Thoracic aorta endothelial cell (primary cell): ENCODE measurements at places on chromosomes 3 and 15. TPM values are rescaled to one million over a fixed set of nuclear protein-coding genes. Genes with fewer than 3 reads are reported as not detected.

The C3orf85 gene
- not detected in 2 replicates for total RNA-seq

The CEP97 gene
- 13.6 and 16.9 TPM in 2 replicates for total RNA-seq

The CYP1A2 gene
- total RNA-seq, result not detected in 2 replicates

The GASK1A gene
- total RNA-seq, result not detected in 2 replicates

The MUC20 gene
- not detected in 2 replicates for total RNA-seq

The TUBGCP5 gene
- 29.3 and 33.2 TPM in 2 replicates for total RNA-seq

The CNTN4 gene
- total RNA-seq, result under 0.01 TPM in 1 of 2 replicates, not detected in the other

The KBTBD13 gene
- total RNA-seq, result not detected in 2 replicates
